ENCODE measurements at places on chromosomes 5 and 9.

DNA sequence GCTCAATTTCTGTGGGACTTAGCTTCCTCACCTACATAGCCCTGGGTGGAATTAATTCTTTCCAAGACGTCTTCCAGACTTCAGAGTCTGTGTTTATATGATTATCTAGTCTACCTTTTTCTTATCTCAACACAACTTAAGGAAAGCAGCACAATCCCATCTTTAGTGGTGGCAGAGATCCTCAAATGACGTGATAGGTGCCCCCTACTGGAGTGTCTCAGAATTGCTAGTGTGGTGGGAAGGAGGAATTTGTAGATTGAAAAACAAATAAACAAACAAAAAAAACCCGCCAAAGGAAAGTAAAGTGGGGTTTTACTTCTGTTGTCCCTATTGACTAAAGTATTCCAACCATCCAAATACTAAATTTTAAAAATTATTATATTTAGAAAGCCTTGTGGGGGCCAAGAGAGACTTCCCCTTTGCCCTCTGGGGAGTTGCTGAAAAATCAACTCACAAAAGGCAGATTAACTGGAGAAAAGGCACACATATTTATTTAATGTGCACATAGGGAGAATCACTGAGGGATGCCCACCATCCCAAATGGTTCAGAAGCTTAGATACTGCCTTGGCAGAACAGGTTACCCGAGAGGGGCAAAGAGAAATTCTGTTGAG, 283.3 kb downstream of the TMEM167A start:
- DNase-seq, result no peak

DNA sequence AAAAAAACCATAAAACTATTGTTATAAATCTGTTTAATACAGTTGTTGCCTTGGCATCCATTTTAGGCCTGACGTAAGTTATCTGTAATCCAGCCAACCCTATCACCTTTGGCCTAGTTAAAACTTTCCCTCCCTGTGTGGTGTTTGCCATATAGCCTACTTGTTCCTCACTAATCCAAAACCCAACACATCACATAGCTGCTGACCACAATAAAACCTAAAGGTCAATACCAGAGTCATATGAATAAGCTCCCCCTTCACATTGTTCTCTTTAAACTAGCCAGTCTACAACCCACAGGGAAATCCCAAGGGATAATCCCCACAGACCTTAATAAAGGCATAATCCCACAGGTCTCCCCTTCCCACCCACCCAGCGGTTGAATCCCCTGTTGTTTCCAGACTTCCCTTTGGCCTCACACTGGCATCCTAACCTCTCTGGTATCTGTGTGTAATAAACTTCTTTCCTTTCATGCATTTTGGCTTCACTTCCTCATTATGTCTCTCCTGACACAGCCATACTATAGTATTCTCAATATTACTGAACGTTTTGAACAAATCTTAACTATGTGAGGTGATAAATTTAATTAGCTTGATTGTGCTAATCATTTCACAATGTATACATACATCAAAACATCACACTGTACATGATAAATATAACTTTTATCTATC, 50.8 kb downstream of the DTWD2 start:
- no peak for DNase-seq

- no peak for DNase-seq
Measured at GRCh38 chr5:143311955-143312354, 91.5 kb downstream of the NR3C1 start.

- DNase-seq, result no peak
Measured at GRCh38 chr9:96641514-96641913, 13.6 kb downstream of the PRXL2C start.

- DNase-seq, result no peak
Measured at GRCh38 chr5:38892363-38892762, 46.6 kb downstream of the OSMR start.

GRCh38 chr9:136685790-136686533, 1.3 kb downstream of the AGPAT2 start:
- no peak for DNase-seq

DNA sequence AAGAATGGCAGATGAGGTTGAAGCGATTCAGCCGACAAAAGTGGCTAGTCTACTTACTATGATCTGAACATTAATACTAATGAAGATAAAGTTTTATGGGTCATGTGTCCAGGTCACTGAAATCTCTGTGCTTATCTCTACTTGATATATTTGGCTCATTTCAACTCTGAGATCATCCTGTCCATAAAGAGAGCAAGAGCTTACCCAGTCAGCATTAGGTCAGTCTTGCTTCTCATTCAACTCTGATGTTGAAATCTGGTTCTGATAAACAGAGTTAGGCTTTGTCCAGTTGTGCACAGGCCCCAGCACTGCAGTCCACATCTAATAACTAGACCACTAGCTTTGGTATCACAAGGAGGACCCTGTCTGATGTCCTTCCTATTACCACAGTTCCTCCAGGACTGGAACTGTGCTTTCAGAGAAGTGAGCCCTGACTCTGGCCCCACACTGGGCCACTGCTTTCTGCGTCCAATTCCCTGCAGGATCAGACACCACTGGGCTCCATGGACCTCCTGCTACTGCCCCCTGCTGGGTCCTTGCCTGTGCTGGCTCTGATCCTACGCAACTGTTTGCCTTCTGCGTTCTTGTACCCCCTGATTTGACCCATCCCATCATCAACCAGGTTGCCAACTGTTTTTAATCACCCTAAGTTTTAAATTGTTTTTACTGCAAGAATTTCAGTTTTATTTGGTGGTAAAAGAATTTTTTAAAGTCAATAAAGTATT, 23.7 kb upstream of the FAM120A start:
- no peak for DNase-seq

Measured in SHP77 (cell line).